ENCODE measurements at places on chromosomes 16 and 17.

GRCh38 chr16:57042157-57043111 lies 49.9 kb upstream of the CPNE2 start:
- no peak for DNase-seq

DNA sequence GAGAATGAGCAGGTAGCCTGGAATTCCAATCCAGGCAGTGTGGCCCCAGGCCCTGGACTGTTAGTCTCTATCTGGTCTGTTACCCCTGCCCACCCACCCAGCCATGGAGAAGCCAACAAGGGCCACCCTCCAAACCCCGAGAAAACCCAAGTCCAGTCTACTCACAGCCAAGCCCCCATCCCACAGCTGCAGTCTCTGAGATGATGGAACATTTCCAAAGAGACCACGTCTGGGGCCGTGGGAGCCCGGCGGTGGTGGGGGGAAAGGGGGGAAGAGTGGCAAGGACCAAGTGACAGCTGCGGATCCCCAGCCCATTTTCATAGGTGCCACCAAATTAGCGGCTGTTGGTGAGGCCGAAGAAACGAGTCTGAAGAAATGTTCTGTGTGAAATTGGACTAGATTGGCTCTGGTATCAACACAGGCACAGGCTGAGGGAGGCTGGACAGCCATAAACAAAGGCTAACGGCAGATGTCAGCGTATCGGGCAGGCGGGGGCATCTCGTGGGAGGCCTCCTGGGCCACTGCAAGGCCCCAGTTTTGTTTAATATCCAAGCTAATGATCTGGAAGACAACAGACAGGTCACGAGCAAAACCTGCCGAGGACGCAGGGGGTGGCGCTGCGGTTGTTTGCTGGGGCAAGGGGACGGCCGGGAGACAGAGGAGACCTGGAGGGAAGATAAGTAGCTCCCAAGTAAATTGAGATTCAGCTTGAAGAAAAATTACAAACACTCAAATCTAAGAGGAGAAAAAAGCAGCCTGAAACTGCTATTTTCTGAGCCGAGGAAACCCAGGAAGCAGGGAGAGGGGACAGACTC lies 53.4 kb downstream of the RBFOX3 start:
- no peak for DNase-seq

GRCh38 chr17:60676758-60677307 lies 818 bp upstream of the BCAS3 start:
- DNase-seq: no peak

GRCh38 chr17:11005940-11006339 lies 168.1 kb upstream of the PIRT start:
- no peak for DNase-seq

DNA sequence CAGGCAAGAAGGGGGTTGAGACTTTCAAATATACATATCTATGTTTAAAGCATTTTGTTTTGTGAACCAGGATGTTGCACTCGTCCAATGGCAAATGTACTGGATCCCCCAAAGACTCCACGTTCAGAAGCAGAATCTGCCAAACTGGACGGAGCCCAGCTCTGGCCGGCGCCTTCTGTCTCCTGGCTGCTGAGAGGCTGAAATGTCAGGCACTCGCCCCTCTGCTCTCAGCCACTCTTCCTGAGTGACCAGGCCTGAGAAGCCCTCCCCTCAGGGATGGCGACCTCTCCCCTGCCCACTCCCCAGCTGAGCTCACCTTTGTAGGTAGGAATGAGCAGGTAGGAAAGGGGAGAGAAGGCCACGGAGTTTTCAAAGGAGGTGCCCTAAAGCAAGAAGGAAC lies 187.5 kb upstream of the FOXF1 start:
- DNase-seq: no peak

- no peak for DNase-seq
Measured at GRCh38 chr17:78458736-78459335, 80.4 kb downstream of the PGS1 start.

DNA sequence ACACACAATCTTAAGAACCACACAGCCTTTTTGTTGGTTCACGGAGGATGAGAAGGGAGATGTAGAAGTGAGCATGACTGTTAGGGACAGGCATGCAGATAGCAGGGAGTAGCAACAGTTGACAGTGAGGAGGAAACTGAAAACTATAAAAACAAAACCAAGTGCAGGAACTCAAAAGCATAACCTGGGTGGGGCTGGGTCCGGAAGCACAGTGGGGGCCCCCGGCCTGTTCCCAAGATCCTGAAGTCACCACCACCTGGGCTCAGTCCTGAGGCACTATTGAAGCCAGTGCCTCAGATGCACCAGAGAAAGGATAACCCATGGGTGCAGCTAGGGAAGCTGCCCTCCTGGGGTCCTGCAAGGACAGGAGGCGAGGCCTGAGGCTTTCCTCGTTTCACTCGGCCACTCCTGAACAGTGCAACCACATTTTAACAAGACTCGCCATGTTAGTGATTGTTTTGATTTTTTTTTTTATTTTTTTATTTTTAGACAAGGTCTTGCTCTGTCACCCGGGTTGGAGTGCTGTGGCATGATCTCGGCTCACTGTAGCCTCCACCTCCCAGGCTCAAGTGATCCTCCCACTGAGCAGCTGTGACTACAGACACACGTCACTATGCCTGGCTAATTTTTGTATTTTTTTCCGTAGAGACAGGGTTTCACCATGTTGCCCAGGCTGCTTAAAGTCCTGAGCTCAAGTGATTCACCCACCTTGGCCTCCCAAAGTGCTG lies 27.7 kb upstream of the CBX4 start:
- peak; percentile 10 for DNase-seq

DNA sequence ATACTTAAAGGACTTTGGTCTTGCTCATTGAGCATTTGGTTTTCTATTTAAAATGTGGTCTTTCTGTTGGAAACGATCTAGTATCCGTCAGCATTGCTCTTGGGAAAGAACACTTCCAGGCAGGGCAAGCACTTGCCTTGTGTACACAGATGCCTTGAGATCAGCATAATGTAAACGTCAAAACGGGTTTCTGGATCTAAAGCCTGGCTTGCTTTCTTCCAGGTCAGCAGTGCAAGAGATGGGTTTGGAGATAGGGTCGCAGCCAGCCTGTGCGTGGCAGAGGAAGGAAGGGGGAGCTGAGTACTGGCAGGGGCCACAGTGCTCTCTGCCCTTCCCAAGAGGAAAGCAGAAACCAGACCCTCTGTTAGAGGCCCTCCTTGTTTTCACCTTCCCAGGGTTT lies 175.5 kb downstream of the LGALS9B start:
- DNase-seq: no peak

- no peak for DNase-seq
Measured at GRCh38 chr17:21194226-21194625, 19.7 kb downstream of the TMEM11 start.

- no peak for DNase-seq
Measured at GRCh38 chr17:80095038-80095843, 6.1 kb upstream of the GAA start.

- no peak for DNase-seq
Measured at GRCh38 chr17:74427048-74427762, 4.7 kb upstream of the GPRC5C start.

DNA sequence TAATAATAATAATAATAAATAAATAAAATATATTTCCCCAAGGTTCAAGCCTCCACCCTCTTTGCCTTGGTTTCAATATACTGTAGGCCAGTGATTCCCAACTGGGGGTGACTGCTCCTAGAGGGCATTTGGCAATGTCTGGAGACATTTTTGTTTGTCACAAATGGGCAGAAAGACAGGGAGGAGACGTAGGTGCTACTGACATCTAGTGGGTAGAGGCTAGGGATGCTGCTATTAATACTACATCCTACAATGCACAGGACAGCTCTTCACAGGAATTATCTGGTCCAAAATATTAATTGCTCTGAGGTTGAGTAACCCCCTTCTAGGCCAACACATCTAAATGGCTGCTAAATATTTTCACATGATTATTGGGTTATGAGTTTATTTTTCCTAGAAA lies 12.8 kb upstream of the PRR14 start:
- peak; percentile 42 for DNase-seq

GRCh38 chr16:49734331-49734730 lies 121.6 kb downstream of the ZNF423 start:
- DNase-seq: peak; percentile 16

GRCh38 chr17:10836966-10837590 lies 809 bp downstream of the PIRT start:
- DNase-seq: no peak

GRCh38 chr17:7419819-7420610 lies at the start of gene SPEM1:
SPEM1 (plus strand) TSS chr17:7420324; CDS start chr17:7420385, 61 bp downstream.
- no peak for DNase-seq

DNA sequence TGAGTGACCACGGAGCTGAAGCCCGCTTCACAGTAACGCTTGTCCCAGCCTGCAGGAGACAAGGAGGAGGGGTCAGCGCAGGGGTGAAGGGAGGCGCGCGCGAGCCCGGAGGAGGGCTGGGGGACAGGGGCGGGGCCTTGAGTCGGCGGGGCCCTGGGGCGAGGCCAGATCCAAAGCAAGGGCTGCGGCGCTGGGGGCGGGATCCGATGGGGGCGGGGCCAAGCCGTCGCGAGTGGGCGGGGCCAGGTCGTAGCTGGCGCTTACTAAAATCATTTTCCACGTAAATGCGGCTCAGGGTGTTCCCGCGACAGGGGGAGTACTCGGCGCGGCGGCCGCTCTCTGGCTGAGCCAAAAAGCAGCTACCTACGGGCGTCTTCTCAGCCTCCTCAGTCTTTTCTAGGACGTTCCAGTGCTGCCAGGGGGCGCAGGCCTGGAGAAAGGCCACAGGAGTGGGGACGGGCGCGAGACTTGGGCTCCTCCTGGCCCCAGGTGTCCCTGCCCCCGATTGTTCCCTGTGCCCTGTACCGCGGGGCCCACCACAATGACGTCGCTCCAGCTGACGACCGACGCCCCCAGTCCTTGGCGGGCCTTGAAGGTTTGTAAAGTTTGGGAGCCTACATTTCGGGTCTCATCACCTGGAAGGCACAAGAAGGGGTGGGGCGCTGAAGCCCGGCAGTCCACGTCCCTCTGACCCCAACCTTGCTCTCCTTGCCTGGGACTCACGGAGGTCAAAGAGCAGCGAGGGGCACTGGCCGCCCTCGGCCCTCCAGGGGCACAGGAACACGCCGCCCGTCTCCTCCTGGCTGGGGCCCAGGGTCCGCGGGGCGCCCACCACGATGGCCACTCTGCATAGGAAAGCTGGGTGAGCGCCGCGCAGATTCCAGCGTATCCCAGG lies 3.9 kb downstream of the ITGA2B start:
- peak; percentile 51 for DNase-seq

GRCh38 chr16:68575082-68575481 lies 36.0 kb downstream of the ZFP90 start:
- no peak for DNase-seq

GRCh38 chr16:68179855-68180254 lies 56.1 kb downstream of the ESRP2 start:
- no peak for DNase-seq

- no peak for DNase-seq
Measured at GRCh38 chr16:30551781-30552180, 6.4 kb downstream of the ZNF764 start.

GRCh38 chr16:20946015-20946629 lies 45.6 kb downstream of the LYRM1 start:
- DNase-seq: no peak

GRCh38 chr17:82424001-82424862 lies 5.8 kb upstream of the OGFOD3 start:
- peak; percentile 64 for DNase-seq

DNA sequence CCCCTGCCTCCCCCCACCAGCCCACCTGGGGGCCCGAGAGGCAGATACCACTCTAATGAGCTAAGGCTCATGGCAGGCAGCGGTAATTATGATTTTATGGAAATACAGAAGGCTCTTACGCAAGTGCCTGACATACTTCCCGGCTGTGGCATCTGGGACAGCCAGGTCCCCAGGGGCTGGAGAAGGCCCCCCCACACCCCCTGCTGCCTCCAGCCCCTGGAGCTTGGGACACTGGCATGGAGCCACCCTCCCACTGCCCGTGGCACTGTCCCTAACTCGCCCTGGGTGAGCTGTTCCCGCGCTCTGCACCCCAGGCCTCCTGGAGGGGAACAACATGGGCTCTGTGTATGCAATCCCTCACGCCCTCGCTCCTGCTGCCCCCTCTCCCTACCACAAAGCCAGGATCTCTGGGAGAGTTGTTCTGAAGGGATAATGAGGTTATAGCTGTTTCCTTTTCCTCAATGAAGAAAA lies 5.4 kb upstream of the STAC2 start:
- DNase-seq: no peak

DNA sequence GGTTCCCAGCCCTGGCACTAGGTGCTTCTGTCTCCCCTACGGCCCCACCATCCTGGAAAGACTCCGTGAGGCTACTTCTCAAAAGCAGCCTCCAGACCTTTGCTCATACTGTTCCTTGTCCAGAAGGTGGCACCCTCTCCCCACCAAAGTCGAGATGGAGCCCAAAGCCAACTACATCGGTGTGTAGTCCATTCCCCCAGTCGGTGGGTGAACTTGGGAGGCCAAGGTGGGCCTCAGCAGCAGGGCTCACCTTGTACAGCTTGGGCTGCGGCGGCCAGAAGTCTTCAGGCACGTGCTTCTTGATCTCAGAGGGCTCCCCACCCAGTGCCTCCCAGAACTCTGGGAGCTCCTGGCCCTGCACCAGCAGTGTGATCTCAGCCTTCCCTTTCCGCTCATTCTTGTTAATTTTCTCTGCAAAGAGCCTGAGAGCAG lies 10.2 kb downstream of the FLII start:
- peak; percentile 79 for DNase-seq

DNA sequence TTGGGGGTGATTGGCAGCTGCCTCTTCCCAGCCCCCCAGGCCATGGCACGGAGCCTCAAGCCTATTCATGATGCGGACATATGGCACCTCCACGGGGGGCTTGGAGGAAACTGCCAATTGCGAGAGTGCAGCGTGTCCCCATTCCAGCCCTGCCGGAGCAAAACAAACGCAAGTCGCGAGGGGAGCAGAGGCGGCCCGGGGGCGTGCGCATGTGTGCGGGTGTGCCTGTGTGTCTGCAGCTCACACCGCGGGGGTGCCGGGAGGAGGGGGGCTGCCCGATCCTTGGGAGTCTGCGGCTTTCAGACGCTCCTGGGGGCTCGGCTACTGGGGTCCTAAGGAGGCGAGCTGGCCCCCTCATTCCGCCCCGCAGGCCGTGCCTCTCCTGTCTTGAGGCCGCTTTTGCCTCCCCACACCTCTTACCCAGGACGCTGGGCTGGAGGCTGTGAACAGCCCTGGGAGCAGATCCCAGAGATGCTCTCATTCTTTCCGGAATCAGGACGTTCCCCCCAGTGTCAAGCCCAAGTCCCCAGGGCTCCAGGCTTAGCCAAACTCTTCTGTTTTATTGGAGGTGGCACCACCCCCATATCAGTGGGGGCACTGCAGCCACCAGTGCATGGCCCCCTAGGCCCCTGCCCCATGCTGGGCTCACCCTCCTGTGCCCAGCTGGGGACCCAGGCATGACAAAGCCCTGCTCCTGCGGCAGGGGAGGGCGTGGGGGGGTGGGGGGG lies 29.1 kb downstream of the ENDOV start:
- no peak for DNase-seq

- DNase-seq: no peak
Measured at GRCh38 chr17:77880711-77881450, 77.6 kb upstream of the TNRC6C start.

- no peak for DNase-seq
Measured at GRCh38 chr17:82231312-82231561, 2.4 kb downstream of the SLC16A3 start.

All from fibroblast of the aortic adventitia (primary cell).